ENCODE measurements at places on chromosomes 2 and 18.
A peak's percentile ranks its signal among the peaks of the same experiment; 100 is the strongest.

- DNase-seq, result no peak
Observed at GRCh38 chr2:26011609-26011989, 22.3 kb upstream of the RAB10 start.

- no peak for DNase-seq
Observed at GRCh38 chr18:79720359-79720733, 40.7 kb downstream of the CTDP1 start.

DNA sequence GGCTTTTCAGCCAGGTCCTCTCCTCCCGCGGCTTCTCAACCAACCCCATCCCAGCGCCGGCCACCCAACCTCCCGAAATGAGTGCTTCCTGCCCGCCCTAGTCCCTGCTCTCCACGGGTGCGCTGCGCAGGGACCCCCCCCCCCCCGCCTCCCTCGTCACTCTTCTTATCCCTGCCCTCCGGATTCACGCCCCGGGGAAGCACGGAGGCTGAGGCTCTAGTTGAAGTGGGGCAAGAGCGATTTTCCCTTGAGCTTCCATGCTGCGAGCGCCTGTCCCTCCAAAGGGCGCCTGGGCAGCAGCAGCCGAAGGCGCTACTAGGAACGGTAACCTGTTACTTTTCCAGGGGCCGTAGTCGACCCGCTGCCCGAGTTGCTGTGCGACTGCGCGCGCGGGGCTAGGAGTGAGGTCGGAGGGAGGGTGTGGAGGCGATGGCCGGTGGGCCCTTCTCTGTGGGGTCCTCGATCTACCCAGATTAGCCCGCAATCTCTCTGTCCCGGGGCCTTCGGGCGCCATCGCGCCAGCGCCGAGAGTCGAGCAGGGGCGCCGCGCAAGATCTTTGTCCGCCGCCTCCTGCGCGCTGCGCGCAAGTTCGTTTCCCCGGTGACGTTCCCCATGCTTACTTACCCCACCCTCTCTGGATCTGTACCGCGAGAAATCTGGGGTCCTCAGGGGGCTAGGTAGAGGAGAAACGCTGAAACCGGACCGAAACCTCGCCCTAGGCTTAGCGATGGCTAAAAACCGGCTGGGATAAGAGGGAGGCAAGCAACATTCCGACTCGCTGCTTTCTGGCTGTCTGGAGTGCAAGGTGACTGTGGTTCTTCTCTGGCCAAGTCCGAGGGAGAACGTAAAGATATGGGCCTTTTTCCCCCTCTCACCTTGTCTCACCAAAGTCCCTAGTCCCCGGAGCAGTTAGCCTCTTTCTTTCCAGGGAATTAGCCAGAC lies 677 bp downstream of the GAD1 start:
- no peak for DNase-seq

DNA sequence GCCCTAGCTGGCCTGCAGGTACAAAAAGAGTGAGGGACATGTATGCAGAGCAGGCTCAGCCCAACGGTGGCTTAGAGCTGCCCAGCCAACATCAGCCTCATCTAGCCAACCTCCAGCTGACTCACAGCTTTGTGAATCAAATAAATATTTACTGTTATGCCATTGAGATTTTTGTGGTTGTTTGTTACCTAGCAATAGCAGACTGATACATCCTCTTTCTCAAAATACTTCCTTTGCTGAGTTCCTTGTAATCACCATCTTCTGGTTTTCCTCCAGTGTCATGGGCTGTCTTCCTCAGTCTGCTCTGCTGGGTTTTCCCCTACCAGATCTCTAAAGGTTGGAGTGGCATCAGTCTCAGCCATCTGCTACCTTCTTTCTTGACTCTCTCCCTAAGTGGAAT lies 126.6 kb upstream of the SLC1A4 start:
- peak; percentile 58 for DNase-seq

DNA sequence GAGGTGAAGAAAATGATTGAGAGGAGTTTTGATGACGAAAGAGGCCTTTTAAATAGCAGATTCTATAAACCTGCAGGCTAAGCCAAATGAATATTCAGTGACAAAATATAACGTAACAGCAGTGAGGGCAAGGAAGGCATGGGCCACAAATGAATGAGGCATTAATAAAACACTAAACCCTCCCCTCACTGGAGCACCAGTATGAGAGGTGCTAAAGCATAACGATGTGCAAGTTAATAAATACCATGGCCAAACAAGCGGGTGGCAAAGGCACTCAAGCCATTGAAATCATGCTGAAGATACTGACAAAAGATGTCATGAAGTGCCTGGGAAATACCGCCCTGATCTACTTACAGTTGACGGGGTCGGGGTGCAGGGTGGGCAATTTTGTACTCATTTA lies 30.2 kb upstream of the LONRF2 start:
- DNase-seq, result no peak

GRCh38 chr2:54575379-54575888 lies 119.3 kb downstream of the SPTBN1 start:
- DNase-seq, result no peak

- no peak for DNase-seq
Observed at GRCh38 chr2:231661422-231662027, 46.8 kb upstream of the PTMA start.

DNA sequence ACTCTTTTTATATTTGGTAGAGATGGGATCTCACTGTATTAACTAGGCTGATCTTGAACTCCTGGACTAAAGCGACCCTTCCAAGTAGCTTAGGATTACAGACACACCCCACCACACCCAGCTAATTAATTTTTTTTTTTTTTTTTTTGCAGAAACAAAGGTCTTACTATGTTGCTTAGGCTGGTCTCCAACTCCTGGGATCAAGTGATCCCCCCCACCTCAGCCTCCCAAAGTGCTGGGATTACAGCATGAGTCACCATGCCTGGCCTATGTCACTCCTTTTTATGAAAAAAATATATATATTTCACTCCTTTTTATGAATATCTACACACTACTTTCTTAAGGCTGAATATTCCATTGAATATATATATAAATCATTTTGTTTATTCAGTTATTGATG lies 162.8 kb downstream of the MGAT5 start:
- DNase-seq, result no peak

GRCh38 chr2:43948370-43948769 lies 47.4 kb downstream of the LRPPRC start:
- DNase-seq, result no peak

DNA sequence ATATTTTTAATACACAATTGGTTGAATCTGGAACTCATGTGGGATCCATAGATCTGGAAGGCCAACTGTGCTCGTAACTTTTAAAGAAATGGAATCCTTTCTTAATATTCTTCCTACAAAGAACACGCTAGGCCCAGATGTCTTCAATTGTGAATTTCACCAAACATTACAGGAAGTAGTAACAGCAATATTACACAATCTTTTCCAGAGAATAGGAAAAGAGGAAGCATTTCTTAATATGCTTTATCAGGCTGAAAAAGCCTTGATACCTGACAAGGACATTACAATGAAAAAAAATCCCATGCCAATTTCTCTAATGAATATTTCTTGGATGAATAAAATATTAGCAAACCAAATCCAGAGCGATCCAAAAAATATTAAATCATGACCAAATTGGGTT lies 80.3 kb upstream of the HAAO start:
- DNase-seq, result no peak

DNA sequence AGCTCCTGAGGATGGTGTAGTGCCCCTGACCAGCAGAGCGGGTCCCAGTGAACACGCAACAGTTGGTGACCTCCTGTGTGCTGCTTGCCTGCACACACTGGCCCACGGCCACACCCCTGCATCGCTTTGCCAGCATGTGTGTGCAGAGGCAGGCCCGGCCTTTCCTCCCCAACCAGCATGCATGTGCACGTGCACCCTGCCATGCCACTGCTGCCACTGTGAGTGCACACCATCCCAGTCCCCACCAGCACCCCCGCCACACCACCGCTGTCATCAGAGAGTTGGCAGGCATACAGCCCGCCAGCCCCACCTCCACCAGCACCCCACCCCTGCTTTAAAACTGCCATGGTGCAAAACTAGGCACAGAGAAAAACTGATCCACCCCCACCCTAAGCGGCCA lies 197.4 kb upstream of the SRD5A2 start:
- no peak for DNase-seq

GRCh38 chr18:44582456-44582855 lies 98.2 kb upstream of the SETBP1 start:
- no peak for DNase-seq

- peak; percentile 48 for DNase-seq
Observed at GRCh38 chr2:238106698-238107524, 6.8 kb downstream of the ESPNL start.

DNA sequence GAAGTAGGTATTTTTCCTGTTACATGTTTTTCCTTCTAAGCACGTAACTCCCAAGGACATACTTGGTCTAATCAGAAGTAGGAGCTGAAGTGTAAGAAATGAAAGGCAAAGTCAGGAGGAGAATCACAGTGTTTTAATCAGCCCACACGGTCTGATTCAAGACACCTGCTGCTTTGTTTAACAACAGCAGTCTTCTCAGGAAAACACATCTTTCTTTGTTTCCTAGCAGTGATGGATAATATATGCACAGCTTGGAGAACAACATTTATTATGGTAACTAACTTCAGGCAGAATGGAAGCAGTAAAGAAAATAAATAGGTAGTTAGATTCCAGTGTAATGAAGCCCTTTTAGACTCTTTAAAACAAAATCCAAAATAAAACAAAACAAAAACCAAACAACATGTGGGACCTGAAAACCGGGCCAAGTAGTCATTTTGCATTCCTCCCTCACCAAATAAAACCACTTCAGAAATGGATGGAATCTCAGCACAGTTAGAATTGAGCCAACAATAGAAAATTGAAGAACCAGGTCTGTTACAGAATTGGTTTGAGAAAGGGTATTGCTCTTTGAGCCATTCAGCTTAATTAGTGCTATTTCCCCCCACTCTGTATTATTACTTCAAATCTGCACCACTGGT lies 61.1 kb upstream of the UGP2 start:
- no peak for DNase-seq

DNA sequence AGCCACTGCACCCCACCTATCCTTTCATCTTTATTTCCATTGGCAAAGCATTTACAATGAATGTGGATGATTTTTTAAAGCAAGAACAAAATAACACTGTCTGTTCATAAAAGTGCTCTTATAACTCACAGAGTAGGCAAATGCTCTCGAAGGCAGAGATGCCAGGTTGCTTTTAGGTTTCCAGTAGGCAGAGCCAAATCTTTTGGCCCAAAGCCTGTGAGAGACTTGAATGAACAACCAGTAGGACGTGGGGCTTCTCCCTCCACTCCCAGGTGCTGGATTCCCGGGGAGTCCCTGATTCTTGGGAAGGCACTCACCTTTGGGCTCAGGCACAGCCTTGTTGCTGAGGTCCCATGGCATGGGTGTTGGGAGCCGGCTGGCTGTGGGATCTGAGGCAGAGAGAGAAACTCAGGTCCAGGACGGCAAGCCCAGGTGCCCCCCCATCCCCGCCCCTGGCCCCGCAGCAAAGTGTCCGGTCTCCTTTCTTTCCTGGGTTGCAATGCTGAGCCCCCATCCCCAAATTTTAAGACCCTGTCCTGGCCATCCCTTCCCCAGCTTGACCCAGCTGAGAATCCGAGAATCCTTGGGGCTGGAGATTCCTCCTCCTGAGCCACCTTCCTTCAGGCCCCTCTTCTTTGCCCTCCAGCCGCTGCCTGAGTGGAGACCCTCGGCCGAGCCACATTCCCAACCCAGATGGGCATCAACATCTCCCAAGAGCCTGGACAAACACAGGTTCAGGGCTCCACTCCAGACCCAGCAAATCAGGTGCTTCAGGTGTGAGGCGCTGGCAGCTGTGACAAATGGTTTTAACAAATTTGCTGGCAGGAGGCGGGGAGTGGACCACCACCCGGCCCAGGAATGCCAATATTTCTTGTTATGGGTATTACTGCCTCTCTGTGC lies 5.8 kb downstream of the NEURL3 start:
- no peak for DNase-seq

GRCh38 chr2:149765636-149766035 lies 178.1 kb upstream of the MMADHC start:
- no peak for DNase-seq

DNA sequence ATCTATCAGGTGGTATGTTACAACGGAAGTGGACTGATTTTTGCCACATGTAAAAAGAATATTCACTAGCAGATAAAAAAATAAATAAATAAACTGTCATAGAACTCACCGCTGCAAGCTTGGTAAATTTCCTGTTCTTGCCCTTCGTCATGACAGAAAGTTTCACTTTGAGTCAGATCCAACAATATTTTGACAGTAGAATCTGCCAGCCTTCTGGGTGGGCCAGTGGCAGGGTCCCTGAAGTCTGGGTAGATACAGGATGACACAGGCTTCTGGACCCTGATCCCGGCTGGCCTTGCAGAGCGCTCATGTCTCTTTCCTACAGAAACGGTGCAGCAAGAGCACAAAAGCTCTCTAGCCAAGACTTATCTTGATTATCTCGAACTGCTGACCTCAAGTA lies 97.8 kb upstream of the PMAIP1 start:
- DNase-seq, result no peak

DNA sequence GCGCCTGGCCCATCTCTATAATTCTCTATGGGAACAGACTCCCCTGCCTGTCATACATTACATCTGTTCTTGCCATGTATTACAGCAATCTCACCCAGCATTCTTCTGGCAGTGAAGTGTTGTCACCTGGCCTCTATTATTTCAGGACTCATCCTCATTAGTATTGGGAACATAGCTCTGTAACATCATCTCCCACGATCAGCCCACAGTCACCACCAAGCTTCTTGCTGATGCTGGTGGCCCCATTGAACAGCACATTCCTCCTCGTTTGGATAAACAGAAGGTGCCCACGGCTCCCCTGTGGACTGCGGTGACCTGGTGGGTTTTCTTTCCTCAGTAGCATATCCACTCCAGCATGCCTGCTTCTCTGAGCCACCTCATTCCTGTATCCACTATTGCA lies 21.5 kb downstream of the CHCHD5 start:
- no peak for DNase-seq

DNA sequence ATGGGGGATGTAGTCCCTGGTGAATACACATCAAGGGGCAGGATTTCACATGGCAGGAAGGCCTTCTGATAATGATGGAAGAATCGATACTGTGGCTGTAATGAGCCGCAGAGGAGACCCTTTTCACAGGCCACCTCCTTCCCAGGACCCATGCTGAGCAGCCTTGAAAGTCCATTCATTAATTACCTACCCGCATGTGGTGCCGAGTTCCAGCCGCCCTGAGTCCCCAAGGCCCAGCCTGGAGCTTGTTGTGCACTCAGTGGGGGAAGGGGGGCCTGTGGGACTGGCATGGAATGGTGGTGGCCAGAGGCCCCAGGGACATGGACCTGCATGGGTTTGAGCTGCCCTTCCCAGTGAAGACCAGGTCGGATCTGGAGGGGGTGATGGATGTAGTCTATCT lies 25.5 kb downstream of the ASB18 start:
- no peak for DNase-seq

DNA sequence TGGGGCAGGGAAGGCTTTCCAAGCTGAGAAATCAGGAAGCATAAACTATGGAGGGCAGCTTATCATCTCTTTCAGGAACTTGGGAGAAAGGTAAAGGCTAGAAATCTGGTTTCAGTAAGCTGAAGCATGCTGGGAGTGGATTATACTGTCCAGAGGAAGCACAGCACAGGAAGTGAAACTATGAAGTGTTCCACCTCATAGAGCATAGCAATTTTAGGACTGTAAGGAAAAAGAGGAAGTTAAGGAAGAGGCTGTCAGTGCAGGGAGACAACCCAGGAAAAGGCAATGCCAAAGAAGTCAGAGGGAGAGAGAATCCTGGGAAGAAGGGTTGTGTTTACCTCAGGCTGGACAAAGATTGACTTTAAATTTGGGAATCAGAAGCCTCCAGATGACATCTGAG lies 51.9 kb downstream of the EFEMP1 start:
- no peak for DNase-seq

- DNase-seq, result no peak
Observed at GRCh38 chr2:203685789-203686420, 20.5 kb upstream of the CD28 start.
